ENCODE measurements at places on chromosomes 6 and 20.

- DNase-seq, result no peak
These were observed 115.1 kb downstream of the MAP7 start for GRCh38 chr6:136435101-136435500.

- DNase-seq, result no peak
These were observed 385.7 kb upstream of the CITED2 start for GRCh38 chr6:139760128-139760527.

DNA sequence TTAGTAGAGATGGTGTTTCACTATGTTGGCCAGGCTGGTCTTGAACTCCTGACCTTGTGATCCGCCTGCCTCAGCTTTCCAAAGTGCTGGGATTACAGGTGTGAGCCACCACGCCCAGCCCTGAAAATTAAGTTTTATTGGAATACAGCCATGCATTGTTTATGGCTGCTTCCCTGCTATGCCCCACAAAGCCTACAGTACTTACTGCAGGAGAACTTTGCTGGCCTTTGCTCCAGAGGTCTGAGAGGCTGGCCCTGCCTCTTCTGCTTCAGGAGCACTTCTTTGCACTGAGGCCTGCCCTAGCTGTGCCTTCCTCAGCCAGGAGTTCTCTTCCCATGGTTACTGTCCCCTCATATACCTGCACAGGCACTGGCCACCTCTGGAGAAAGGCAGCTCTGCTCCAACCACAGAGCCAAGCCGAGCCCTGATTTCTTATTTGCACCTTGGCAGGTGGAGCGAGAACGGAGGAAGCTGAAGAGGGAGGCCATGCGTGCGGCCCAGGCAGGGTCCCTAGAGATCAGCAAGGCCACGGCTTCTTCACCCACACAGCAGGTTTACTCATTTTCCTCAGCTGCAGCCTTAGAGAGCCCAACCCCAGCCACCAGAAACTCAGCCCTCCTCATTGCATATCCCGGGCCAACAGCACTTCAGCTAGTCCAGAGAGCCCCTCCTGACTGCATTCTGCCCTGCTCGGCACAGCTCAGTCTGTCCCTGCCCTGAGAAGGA lies 20.8 kb downstream of the C20orf173 start:
- DNase-seq, result no peak

GRCh38 chr6:112822769-112823168 lies 475.6 kb downstream of the RFPL4B start:
- no peak for DNase-seq

- no peak for DNase-seq
These were observed 1.7 kb downstream of the GABBR1 start for GRCh38 chr6:29631209-29631810.

DNA sequence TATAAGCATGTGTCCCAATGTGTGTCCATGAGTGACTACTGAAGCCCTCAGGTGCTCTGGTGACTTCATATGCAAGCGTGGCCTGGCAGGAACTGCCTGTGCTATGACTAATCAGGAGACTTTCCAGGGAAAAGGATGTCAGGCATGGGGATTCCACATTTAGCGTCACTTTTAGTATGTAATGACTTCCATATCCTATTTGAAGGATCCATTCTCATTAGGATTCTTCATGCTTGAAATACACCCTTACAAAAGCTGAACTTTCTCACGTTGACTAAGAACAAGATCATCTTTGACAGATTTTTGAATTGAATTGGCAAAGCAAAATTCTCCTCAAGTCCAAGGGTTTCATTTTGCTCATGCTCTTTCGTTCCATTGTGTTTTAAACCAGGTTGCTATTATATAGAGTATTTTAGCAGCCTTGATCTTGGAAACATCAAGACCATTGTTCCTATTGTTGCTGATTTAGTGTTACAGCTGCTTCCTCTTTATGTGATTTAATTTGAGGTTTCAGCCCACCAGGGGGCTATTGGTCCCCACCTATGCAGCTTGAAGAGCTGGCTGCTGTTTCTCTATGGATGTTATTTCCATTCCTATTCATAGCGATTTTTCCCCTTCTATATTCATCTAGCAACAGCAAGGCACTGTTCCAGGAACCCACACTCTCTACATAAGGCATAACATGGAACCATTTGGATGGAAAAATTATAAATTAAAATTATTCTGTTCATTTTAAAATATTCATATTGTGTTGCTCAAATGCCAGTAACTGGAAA lies 418.6 kb downstream of the CDKAL1 start:
- DNase-seq, result no peak

- DNase-seq, result no peak
These were observed 3.5 kb downstream of the SH3BGRL2 start for GRCh38 chr6:79634491-79635231.

- no peak for DNase-seq
These were observed 7.6 kb downstream of the SLC44A4 start for GRCh38 chr6:31871046-31871659.

GRCh38 chr20:1389703-1390580 lies 2.9 kb downstream of the FKBP1A start:
- no peak for DNase-seq

DNA sequence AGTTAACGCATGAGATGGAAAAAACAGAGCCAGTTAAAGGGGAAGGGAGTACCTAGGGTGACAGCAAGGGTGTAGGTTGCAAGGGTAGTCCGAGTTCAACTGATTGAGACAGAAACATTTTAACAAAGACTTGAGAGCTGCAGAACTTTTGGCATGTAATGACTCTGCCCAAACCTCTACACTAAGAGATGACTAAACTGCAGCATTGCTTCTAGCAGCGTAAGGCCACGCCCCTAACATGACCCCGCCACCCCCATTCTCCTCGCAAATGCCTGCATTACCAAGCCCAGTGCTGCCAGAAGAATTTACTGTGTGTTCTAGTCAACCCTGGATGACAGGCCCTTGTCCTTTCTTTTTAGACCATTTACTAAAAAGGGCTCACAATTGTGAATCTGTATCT lies 6.3 kb upstream of the HINT3 start:
- no peak for DNase-seq

DNA sequence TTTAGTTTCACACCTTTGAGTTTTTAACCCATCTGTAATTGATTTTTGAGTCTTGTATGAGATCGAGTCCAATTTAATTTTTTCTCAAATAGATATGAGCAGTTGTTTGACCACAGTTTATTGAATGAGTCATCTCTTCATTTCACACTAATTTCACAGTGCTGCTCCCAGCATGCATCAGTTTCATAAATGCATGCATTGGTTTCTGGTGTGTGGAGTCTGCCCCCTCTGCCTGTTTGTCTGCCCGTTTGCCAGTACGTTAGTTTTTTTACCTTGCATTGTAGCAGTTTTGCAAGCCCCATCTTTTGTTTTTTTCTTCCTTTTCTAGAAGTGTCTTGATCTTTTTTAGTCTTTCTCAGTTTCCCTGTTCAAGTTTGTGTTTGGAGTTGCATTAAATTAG lies 11.9 kb downstream of the SLX4IP start:
- no peak for DNase-seq

GRCh38 chr20:1646975-1647431 lies 10.6 kb downstream of the SIRPG start:
- DNase-seq, result peak; percentile 50

GRCh38 chr6:156839129-156839528 lies 62.0 kb downstream of the ARID1B start:
- DNase-seq, result no peak

GRCh38 chr6:144678844-144679243 lies 393.7 kb downstream of the UTRN start:
- no peak for DNase-seq

GRCh38 chr6:143982968-143983367 lies 25.1 kb downstream of the PLAGL1 start:
- DNase-seq, result no peak

- DNase-seq, result peak; percentile 39
These were observed 2.1 kb downstream of the SLC35B2 start for GRCh38 chr6:44255105-44255808.

- no peak for DNase-seq
These were observed 350.8 kb upstream of the RSPO3 start for GRCh38 chr6:126767711-126768110.

- DNase-seq, result peak; percentile 28
These were observed 96.8 kb upstream of the NFATC2 start for GRCh38 chr20:51639206-51639832.

GRCh38 chr20:40869218-40870147 lies 159.1 kb upstream of the TOP1 start:
- no peak for DNase-seq

- no peak for DNase-seq
These were observed 33.0 kb upstream of the ME1 start for GRCh38 chr6:83463886-83464285.

DNA sequence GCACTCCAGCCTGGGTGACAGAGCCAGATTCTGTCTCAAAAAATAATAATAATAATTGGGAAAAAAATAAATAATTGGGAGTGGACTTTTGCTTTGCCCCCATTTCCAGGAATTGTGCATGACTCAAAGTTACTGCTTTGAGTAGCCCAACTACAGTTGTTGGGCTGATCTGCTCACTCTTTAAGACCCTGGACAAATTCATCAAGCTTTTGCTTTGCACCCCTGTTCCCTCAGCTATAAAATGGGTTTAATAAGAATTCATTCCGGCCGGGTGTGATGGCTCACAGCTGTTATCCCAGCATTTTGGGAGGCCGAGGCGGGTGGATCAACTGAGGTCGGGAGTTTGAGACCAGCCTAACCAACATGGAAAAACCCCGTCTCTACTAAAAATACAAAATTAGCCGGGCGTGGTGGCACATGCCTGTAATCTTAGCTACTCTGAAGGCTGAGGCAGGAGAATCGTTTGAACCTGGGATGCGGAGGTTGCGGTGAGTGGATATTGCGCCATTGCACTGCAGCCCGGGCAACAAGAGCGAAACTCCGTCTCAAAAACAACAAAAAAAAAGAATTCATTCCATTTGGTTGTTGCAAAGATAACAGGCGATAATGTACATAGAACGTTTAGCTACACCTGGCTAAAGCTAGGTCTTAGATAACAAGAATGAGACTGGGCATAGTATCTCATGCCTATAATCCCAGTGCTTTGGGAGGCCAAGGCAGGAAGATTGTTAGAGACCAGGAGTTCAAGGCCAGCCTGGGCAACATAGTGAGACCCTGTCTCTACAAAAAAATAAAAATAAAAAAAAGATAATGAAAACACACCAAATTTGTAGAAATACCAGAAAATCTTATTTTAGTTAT lies 87.9 kb upstream of the ZNF217 start:
- DNase-seq, result no peak

- DNase-seq, result no peak
These were observed 77.9 kb upstream of the PAK5 start for GRCh38 chr20:9916761-9917160.

DNA sequence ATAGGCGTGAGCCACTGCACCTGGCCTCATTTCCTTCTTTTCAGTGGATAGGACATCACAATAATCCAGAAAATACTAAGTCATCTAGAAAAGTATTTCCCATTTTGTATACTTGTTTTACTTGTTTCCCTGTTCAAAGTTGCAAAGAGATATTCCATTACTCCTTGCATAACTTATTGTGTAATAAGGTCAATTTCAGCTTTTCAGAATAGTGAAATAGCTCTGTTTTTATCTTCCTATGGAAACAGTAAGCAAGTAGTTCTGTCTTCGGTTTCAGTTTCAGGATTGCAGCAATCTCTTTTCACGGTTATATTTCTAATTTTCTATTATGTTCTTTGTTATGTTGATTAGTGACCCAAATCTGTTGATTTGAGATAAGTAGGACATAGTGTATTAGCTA lies 6.0 kb downstream of the STX11 start:
- no peak for DNase-seq

DNA sequence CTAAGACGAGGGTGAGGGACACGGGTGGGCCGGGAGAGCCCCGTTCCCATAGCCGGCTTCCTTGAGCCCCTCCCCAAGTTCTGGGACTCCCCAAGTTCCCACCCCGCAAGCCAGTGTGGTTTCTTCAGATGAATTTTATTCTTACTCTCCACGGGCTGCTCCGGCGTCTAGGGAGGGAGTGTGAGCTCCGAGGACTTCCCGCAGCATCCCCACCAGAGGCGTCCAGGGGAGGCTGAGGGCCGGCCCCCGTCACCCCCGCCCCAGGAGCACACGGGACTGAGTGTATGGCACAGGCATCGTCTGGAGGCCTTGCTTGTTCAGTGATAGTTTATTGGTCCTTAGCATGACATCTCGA lies 10.0 kb upstream of the SLC4A11 start:
- DNase-seq, result no peak

- no peak for DNase-seq
These were observed 1166.8 kb upstream of the CITED2 start for GRCh38 chr6:140541288-140541687.

DNA sequence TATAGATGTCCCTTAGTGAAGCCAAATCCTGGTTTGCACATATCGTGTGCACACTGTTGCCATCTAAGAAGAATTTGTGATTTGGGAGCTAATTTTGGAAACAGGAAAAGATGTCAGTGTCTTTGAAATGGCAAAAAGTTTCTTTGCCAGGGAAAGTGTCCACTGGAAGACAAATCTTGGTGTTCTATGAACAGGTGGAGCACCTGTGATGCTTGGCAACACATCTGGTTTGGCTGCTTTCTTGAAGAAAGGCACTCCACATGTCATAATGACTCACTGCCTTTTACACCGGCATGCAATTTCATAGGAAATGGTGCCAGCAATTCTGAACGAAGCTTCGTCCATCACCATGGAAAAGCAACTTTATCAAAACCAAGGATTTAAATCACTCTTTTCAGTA lies 1040.0 kb upstream of the MAP3K7 start:
- DNase-seq, result no peak

- no peak for DNase-seq
These were observed 2.8 kb upstream of the OOEP start for GRCh38 chr6:73372516-73372915.

DNA sequence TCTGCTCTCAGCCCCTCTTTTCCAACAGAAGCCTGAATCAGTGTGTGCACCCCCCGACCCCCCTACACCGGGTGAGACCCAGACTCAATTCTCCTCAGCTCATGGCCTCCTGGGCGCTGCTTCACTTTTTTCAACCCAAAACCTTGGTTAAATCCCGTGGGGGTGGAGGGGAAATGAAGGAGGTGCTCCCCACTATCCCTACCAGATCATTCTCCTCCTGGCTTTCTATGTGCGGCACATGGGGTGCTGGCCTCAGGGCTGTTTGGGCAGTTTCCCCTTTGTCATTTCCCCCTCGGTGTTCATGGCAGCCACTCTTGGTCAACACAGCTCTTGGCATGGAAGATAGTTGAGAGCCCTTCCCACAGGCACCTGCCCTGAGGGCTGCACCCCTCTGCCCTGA lies 4.6 kb downstream of the CST4 start:
- no peak for DNase-seq

GRCh38 chr6:100103931-100104330 lies 109.9 kb upstream of the MCHR2 start:
- no peak for DNase-seq

DNA sequence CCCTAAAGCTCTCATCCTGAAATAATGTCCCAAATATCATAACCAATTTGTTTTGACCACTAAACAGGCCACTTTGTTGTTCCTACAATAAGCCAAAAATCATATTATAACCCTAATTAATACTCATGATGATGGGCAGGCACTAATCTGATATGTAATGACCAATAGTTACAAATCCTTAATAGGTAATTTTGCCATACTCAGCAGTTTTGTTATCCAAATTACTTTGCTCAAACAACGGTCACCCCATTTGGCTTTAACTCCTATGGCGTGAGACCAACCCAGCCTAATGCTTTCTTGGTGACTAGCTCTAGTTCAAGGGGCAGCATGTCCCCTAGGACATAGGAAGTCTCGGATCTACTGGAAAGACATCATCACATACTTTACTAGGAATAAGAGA lies 123.2 kb upstream of the ID4 start:
- no peak for DNase-seq

GRCh38 chr6:20892365-20892764 lies 358.1 kb downstream of the CDKAL1 start:
- no peak for DNase-seq

GRCh38 chr6:89144354-89144906 lies 1.4 kb upstream of the PM20D2 start:
- no peak for DNase-seq
